Ecto neural progenitor cell (in vitro differentiated cells): ENCODE measurements at places on chromosomes 4 and X.

GRCh38 chr4:92012899-92013867 is 290.6 kb upstream of the GRID2 start:
- DNase-seq = peak; percentile 49

DNA sequence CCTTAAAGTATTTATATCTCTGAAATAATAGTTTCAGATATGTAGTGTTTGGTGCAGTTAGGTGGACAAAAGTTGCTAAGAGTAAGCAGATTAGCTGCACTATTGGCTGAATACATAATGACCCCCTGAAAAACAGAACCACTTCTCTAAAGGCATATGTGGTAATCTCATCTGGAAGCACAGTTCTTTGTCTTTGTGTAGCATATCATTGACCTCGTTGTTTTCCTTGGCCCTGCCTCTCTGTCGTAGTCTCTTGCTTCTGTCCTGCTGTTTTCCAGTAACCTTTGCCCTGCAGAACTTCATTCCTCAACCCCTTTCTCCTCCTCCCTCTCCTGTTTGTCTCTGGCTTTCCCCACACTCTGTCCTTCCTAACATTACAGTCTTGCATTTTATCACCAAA is 41.4 kb downstream of the JADE3 start:
- peak; percentile 56 for DNase-seq

GRCh38 chr4:38154681-38155588 is 194.7 kb downstream of the PTTG2 start:
- DNase-seq = no peak

DNA sequence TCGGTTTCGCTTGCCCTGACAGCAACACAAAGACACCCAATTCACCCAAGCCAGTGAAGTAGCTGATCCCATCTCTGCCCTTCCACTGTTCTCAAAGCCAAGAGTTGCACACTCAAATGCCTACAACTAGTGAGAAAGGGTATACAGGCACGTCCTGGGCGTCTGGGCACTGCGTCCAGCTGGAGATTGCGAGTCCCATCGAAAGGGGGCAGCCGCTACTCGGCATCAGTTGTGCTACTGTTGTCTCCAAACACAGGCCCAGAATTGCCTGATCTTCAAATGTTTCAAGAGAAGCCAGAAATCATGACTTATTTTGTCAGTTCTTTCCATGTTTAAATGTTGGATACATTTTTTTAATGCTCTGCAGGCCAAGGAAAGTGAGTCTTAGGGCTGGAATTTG is 487.8 kb downstream of the BCOR start:
- no peak for DNase-seq

GRCh38 chrX:46637938-46638337 is 64.4 kb downstream of the CHST7 start:
- DNase-seq = no peak

DNA sequence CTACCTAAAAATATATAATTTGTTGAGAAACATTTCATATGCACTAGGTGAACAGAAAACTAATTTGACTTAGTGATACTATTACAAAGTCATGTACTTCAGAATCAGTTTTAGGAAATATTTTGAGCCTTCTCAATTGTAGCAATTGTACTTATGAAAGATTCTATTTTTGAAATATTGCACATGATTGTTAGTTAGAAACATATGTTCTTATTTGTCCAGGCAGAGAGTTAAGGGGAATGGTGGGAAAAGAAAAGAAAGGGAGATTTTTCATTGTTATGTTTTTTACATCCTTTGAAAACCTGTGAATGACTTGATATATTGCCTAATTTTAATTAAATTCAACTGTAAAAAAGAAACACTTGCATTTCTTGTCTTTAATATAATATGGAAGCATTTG is 66.0 kb downstream of the GLRB start:
- no peak for DNase-seq

- DNase-seq = no peak
These were observed 135.8 kb upstream of the TRPC5 start for GRCh38 chrX:112218388-112218787.

DNA sequence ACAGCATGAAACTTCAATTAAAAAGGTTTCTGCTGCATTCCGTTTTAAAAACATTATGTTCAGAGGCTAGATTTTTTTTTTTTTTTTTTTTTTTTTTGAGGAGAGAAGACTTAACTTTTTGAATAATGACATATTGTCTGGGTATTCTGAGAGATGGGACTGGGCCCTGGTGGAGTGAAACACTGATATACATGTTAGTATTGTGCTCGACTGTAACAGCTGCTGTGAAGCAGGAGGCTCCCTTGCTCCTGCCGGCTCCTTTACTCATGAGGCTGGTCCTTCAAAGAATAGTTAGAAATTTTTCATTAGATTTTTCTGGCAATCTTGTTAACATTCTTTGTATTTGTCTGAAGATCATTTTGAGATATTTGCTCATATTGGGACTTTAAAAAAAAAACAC is 73.3 kb downstream of the TMEM131L start:
- no peak for DNase-seq

GRCh38 chr4:82811838-82812341 is 13.3 kb upstream of the SCD5 start:
- DNase-seq = no peak

DNA sequence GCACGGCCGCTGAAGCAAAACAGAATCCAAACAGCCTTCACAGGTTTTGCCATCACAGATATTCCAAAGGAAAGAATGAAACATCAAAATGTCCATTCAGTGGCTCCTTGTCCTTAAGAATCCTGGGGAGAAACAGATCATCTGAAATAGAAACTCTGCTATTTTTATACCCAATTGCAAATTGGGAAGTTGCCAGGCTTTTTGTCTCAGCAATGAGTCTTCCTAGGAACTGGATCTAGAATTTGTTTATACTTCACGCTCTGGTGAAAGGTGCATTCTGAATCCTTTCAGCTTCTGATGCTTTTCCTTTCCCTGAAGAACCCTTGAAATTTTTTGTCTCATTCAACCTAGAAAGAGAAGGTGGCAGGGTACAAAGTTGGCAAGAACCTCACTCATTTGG is 218.9 kb downstream of the FBXW7 start:
- no peak for DNase-seq

DNA sequence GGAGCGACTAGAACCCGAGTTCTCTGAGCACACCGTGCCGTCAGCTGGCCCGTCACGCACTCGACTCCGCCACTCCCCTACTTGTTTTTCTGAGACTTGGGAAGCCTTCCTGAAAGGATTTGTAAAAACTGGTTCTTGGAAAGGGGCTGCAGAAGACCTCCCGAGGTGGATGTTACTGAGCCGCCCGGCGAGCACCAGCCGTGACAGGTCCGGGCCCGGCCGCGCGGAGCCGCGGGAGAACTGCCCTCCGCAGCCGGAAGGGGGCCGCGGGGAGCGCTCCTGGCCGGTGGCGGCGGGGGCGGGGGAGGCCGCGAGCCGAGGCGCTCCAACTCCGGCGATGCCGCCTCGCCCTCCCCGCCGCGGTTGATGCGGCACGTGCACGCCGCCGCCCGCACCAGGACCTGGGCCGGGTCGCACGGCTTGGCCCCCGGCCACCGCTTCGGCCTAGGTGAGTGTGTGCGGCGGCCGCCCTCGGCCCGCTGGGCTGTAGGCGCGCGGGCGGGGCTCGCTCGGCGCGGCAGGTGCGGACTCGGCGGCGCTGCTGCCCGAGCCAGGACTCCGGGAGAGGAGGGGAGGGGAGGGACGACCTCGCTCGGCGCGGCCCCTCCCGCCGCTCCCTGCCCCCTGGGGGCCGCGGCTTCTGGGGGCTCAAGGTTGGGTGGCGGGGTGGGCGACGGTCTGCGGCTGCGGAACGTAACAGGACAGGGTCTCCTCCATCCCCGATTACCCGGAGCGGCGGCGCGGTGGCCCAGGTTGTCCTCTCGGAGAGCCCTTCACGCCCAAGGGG is 1.7 kb downstream of the SPRY1 start:
- peak; percentile 87 for DNase-seq

- DNase-seq = peak; percentile 74
These were observed 454 bp downstream of the BTC start for GRCh38 chr4:74793757-74794381.

DNA sequence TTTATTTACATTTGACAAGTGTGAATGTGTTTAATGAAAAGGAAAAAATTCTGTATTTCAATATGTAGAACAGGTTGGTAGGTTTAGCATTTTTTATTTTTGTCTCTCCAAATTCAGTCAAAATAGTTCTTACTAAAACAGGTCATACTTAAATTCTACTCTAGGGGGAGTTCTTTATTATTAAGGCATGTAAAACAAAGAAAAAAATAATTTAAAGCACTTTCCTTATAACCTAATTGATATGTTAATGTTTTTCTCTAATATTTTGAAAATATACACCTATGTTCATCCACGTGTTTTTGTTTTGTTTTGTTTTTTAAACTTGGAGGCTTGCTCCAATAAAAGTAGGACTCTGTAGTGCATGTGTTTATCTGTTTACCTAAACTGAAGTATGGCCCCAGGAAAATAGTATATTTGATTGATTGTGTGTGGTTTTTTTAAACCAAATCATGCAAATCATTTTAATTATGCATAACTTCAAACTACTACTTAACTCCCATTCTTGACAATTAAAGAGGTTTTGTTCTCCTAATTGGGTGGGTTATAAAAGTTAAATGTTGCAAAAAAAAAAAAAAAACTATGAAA is 562.7 kb downstream of the RPA4 start:
- DNase-seq = no peak

- no peak for DNase-seq
These were observed 273.7 kb downstream of the SMARCA1 start for GRCh38 chrX:129249563-129249962.

DNA sequence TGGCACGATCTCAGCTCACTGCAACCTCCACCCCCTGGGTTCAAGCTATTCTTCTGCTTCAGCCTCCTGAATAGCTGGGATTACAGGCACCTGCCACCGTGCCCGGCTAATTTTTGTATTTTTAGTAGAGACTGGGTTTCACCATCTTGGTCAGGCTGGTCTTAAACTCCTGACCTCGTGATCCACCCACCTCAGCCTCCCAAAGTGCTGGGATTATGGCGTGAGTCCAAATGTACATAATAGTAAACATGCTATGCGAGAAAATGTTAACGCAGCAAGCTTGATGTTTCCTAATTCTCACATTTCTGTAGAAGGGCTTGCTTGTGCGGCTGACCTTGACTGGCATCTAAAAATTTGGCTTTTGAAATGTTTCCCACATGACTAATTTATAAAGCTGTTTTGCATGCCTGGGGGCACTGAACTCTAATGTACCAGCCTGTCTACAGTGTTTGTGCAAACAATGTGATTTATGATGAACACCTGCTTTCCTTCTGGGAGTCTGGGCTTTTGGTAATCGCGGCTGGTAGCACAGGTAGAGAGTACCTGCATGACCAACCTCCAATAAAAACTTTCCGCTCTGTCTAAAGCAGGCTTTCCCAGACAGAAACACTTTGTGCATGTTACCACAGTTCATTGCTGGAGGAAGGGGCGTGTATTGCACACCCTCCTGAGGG is 216.8 kb downstream of the IL15 start:
- no peak for DNase-seq

GRCh38 chr4:10761903-10762302 is 77.3 kb upstream of the CLNK start:
- no peak for DNase-seq

DNA sequence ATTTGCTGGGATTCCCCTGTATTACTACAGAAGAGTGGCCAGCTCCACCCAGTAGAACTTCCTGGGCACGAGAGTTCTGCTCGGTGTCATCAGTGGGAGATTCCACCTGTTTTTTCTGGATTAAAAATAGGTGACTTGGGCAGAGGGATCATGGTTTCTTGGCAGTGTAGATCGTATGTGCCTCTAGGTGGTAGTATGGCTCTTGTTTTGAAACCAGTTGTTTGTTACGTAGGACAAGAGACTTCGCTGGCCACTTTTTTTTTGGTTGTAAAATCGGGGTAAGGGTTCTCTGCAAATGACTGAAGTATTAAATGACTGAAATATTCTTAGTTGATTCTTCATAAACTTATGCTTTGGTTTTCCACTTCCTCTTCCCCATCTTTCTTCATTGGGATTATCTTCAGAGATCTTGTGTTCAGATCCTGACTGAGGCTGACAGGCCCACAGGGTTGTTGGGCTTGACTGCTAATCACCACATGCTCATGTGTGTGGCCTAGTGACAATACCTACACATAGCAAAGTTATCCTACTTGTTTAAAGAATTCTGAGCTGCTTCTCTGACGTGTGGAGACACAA is 43.8 kb upstream of the WDR1 start:
- no peak for DNase-seq
